ENCODE measurements at places on chromosomes 4 and X. TPM values are rescaled to one million over a fixed set of nuclear protein-coding genes. Genes with fewer than 3 reads are reported as not detected.

The FATE1 gene
- total RNA-seq, result 0.17 TPM

The PAGE2B gene
- not detected for total RNA-seq

The ITGB1BP2 gene
- total RNA-seq, result 0.44 TPM

The CCDC160 gene
- not detected for total RNA-seq
